Left renal pelvis (tissue), 4 donors: ENCODE measurements at places on chromosomes 2 and 18. TPM values are rescaled to one million over a fixed set of nuclear protein-coding genes. Genes with fewer than 3 reads are reported as not detected.

DNA sequence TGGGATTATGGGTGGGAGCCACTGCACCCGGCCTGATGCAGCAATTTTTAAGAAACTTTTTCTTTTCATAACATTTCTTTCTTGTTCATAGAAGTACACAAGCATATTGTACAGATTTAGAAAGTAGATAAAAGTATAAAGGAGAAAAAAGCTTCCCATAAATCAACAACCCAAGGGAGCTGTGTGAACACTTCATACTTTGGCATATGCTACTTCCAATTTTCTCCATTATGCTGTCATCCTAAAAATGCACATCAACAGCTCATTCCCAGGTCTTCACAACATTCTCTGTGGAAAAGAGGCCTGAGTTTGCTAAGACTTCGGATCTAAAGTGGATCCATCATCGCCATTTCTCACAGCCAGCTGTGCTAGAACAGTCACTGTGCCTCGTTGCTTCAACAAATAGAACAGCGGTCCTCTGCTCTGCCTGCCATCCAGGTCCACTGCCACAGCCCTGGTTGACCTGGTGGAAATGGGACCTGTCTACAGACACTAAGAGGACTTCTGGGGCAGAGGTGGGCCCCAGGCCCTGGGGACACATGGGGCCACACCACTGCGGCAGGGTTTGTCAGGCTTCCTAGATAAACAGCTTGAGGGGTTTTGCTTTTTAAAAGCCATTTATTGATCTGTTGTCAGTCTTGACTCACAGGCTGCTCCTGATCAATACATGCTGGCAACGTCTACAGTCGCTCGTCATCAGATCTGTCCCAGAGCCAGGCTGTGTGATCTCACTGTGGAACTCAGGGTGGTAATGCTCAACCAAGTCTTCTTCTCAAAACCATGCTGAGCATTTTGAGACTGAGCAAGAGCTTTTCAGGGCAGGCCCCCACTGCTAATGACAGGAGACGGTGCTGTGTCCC, 72.7 kb upstream of the MGAT4A start:
- no peak for DNase-seq

- no peak for DNase-seq
These were observed 1627.7 kb downstream of the LRP1B start for GRCh38 chr2:140502951-140503630.

YES1 gene
- polyA plus RNA-seq, result 65.4 TPM

GRCh38 chr18:63186520-63187222, 132.9 kb downstream of the BCL2 start:
- no peak for DNase-seq

DNA sequence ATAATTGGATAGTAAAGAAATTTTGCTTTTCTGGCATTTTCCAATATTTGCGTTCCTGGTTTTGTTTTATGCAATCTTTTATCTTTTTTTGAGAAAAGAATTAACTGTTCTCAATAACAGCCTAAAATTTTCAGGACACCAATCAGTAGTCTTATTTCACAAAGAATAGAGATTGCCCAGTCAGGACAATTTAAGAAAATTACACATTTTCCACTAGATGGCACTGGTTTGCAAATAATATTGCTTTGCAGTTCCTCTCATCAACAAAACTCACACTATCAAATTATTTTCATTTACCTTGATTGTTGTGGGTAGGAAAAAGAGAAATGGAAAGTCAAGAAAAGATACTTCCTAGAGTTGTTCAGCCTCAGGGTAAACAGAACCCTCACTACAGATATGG, 2.4 kb upstream of the RBM45 start:
- DNase-seq, result peak; percentile 10

- no peak for DNase-seq
These were observed 169.3 kb downstream of the SETBP1 start for GRCh38 chr18:44850001-44850400.

- DNase-seq, result no peak
These were observed 1399.6 kb upstream of the ZEB2 start for GRCh38 chr2:145919477-145919876.

DNA sequence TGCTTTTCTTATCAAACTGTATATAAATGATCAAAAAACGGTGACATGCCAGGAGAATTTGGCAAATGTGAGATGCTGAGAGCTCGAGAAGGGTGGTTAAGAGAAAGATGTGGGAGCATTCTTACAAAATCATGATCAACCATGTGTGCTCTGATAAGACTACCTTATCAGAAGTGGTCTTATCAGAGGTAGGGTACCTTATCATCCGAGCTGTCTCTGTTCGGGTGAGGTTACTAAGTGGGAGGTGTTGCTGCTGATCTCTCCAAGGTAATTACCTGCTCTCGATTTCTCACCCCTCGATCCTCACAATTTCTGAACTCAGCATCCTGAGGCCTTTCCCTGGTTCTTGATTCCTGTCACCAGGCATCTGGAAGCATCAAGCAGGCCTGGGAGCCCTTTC, 813.0 kb upstream of the ID2 start:
- DNase-seq, result no peak

ACKR3 gene
- 70.5 TPM for polyA plus RNA-seq

PRKD3 gene
- polyA plus RNA-seq, result 58.1 TPM

PSMD1 gene
- 111 TPM for polyA plus RNA-seq

DNA sequence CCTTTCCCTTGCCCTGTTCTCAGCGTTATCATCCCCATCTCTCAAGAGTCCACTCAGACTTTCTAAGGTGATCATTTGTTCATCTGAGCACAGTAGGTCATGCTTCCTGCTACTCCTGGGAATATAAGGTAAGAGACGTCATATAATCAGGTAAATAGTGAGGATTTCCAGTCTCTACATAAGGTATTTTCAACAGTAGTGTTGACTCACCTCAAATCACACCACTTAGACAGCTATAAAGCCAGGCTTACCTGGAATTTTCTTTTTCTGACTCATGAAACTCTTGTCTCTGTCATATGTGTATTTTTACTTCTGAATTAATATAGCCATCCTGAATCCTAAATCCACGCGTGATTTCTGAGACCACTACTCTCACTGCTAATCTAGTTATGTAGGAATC, 443.2 kb downstream of the ARHGAP15 start:
- DNase-seq, result no peak

- no peak for DNase-seq
These were observed 162.1 kb downstream of the ZEB2 start for GRCh38 chr2:144357623-144358373.

SAP130 gene
- polyA plus RNA-seq, result 27.0 TPM

DNA sequence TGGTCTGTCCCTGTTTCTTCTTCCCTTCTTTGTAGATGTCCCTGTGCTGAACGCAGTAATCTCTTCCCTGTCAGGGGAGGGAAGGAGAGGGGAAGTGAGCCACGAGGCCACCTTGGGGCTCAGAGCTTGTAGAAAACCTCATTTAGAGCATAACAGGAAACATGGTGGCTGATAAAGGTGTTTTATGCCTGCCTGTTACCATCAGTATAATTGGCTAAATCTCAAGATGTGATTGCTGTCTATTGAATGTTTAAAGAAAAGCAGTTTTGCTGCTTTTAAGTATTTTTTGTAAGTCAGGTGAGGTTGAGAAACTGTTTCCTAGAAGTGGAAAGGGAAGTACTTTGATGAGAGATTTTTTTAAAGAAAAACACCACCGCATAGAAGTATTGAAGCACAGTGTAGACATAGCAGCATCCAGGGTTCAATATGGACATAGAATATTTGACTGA, 59.7 kb upstream of the PDK1 start:
- DNase-seq, result no peak
